NCI-H2081 (cell line): ENCODE measurements at places on chromosomes 6 and 20.

- no peak for DNase-seq
Measured at GRCh38 chr6:147744012-147744411, 235.5 kb downstream of the SAMD5 start.

DNA sequence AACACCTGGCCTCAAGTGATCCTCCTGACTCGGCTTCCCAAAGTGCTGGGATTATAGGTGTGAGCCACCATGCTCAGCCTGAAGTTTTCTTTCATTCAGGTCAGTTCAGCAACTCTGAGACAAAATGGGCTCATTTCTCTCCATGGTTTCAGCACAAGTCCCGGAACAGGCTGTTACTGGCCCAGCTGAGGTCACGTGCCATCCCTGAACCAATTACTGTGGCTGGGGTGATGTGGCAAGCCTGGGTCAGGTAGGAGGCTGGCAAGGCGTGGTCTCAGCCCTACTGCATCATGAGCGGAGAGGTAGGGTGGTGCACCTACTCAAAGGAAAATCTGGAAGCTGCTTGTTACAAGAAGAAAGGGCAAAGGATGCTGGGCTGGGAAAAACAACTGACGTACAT lies 326.4 kb downstream of the KIF16B start:
- no peak for DNase-seq

- no peak for DNase-seq
Measured at GRCh38 chr20:43940518-43941225, 26.0 kb downstream of the TOX2 start.

DNA sequence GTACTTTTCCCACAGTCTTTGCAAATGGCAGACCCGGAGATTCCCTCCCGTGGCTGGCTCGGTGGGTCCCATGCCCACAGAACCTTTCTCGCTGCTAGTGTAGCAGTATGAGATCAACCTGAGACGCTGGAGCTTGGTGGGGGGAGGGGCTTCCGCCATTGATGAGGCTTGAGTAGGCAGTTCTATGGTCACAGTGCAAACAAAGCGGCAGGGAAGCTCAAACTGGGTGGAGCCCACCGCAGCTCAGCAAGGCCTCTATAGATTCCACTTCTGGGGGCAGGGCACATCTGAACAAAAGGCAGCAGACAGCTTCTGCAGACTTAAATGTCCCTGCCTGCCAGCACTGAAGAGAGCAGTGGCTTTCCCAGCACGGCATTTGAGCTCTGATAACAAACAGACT lies 186.0 kb upstream of the KCNK16 start:
- no peak for DNase-seq

DNA sequence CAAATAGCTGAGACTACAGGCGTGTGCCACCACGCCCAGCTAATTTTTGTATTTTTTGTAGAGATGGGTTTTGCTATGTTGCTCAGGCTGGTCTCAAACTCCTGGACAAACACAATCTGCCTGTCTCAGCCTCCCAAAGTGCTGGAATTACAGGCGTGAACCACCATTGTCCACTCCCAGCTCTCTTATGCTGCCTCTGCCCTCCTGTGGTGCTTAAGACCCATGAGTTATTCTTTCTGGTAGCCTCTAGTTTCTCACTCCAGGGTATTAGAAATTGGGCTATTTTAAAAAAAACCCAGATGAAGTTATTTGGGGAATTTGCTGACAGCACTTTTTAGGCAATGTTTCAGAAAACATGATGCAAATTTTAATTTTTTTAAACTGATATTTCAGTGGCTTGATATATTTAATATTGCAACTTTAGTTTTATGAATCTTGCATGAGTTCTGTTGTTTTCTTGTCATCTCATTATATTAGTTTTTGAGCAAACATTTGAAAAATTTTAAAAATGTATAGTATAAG lies 114.0 kb upstream of the FOXO3 start:
- no peak for DNase-seq

GRCh38 chr20:39874049-39874893 lies 814.8 kb downstream of the MAFB start:
- DNase-seq = no peak
